ENCODE measurements at places on chromosomes 16 and 17.

DNA sequence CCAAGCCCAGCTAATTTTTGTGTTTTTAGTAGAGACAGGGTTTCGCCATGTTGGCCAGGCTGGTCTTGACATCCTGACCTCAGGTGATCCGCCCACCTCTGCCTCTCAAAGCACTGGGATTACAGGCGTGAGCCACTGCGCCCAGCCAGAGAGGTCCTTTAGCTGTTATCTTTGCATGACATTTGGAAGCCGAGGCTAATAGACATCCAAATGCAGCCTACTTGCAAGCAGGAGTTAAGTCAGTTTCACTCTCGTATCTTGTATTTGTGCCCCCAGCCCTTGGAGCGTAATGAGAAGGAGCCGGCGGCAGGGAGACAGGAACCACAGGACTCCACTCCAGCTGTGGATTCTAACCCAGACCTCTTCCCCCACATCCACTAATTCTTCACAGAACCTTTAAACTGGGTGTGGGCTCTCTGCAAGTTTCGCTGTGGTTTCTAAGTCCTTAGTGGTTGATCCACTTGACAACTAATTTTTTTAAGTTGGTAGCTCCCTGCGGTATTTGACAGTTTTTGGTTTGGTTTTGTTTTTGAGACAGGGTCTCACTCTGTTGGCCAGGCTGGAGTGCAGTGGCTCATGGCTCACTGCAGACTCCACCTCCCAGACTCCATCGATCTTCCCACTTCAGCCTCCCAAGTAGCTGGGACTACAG is 3.1 kb upstream of the CYTH1 start:
- DNase-seq: no peak

DNA sequence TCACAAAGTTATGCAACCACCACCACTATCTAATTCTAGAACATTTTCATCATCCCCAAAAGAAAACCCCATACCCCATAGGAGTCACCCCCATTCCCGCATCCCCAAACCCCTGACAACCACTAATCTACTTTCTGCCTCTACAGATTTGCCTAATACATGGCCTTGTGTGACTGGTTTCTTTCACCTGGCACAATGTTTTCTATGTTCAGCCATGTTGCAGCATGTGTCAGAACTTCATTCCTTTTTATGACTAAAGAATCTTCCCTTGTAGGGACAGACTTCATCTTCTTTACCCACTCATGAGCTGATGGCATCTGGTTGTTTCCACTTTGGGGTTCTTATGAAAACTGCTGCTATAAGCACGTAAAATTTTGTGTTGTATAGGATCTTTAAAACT is 34.6 kb downstream of the CYTH1 start:
- no peak for DNase-seq

DNA sequence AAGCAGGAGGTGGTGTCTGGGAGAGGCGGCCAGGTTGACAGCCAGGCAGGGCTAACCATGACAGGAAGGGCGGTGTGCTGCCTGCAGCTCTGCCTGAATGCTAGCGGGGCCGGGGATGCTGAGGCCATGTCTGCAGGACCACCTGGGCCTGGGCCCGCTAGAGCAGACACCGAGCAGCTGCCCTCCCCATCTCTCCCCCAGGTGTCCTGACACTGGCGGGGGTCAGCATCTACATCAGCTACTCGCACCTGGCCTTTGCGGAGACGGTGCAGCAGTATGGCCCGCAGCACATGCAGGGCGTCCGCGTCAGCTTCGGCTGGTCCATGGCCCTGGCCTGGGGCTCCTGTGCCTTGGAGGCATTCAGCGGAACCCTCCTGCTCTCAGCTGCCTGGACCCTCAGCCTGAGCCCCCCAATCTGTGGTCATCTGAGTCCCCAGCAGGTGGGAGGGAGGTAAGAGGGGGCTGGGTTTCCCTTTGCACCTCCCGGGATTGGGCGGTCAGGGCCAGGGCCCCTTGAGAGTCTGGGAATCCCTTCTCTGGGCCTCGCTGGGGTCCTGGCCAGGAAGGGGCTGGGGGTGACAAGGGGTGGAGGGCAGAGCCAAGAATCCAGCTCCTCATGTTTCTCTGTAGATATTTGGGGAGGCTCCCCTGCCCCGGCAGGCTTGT is 7.5 kb downstream of the TMEM235 start:
- DNase-seq: no peak

GRCh38 chr17:77354670-77355455 is 214.1 kb downstream of the SEC14L1 start:
- no peak for DNase-seq

GRCh38 chr17:2312736-2313135 is 9.0 kb downstream of the SRR start:
- no peak for DNase-seq

DNA sequence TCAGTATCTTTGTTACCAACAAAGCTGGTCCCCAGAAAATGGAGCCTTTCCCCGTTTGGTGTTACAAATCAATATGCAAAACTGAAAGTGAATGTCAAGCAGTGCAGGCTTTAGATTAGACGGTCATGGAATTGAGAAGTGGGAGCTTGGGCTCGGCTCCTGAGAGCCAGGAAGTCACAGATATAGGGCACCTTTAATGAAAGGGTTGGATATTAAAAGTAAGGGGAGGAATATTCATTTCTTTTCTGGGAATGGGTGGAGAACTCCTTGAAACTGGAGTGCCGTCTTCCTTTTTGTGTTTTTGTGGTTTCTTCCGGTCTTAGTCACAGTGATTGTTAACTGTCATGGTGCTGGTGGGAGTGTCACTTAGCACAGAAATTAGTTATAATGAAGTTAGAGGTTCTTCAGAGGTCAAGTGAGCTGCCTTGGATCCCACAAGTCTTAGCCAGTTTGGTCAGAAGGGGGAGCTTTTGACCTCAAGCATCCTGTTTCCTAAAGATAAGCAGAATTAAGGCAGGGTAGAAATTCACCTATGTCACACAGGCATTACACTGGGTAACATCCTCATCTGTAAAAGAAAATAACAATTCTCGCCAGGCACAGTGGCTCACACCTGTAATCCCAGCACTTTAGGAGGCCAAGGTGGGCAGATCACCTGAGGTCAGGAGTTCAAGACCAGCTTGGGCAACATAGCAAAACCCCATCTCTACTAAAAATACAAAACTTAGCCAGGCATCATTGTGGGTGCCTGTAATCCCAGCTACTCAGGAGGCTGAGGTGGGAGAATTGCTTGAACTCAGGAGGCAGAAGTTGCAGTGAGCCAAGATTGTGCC is 9.6 kb upstream of the EIF1 start:
- peak; percentile 87 for DNase-seq

- DNase-seq: no peak
These were observed 10.7 kb downstream of the UBE2I start for GRCh38 chr16:1320097-1320496.

GRCh38 chr17:31492880-31493655 is 101.6 kb downstream of the RAB11FIP4 start:
- peak; percentile 60 for DNase-seq

DNA sequence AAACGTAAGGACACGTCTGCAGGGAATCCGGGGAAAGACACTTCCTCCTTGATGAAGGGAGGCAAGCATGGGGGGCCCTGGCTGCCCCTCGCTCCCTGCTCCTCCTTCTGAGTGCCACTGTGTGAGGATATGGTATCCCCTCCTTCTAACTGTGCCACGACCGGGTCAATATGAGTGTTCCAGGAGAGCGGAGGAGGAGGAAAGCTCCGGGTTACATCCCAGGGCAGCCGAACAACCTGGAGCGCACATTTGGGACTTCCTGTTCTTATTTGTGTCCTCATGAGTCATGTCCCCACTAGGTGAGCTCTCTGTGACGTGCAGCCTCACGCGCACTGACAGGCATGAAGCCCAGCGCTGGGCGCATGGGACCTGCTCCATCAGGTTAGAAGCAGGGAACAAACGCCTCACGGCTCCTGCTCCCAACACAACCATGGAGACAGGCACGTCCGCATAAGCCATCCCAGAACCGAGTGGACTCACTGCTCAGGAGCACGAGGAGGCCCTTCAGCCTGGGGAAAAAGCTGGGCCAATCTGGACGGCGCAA is 92.9 kb upstream of the DNAH17 start:
- no peak for DNase-seq

GRCh38 chr16:15536843-15537242 is 102.5 kb downstream of the BMERB1 start:
- no peak for DNase-seq

- no peak for DNase-seq
These were observed 191.8 kb downstream of the PRKCA start for GRCh38 chr17:66494023-66494803.

DNA sequence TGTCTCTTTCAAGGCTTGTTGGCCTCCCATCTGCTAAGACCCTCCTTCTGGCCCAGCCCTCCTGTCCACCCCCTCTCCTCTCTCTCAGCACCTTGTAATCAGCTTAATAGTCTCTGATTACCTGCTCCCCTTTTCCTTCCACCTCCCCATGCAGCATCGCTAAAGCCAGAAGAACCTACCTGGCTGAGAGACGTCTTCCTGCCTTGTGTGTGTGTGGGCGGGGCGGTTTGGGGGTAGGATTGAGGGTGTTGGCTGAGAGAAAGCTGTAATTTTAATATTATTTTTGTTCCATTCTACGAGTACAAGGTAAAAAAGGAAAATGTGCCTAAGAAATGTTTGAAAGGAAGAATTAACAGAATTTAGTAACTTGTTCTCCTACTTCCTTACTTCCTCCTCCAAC is 3.4 kb downstream of the DNAH9 start:
- no peak for DNase-seq

DNA sequence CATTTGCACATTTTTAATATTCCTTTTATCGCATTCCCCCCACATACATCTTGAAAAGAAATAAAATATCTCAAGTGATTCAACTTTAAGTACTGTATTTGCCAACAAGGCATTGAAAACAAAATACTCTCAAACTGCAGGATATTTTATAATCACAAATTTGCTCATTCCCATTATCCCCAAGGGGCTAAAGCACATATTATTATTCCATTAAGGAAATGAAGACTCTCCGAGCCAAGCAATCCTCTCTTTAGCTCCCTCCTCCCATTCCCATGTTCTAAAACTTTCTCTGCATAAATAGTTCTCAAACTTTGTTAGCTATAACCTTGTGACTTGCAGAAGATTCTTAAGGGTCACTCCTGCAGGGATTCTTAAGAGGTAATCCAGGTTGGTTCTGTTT is 436.8 kb downstream of the KCNJ2 start:
- DNase-seq: no peak

GRCh38 chr17:77634710-77635109 is 323.8 kb upstream of the TNRC6C start:
- no peak for DNase-seq

DNA sequence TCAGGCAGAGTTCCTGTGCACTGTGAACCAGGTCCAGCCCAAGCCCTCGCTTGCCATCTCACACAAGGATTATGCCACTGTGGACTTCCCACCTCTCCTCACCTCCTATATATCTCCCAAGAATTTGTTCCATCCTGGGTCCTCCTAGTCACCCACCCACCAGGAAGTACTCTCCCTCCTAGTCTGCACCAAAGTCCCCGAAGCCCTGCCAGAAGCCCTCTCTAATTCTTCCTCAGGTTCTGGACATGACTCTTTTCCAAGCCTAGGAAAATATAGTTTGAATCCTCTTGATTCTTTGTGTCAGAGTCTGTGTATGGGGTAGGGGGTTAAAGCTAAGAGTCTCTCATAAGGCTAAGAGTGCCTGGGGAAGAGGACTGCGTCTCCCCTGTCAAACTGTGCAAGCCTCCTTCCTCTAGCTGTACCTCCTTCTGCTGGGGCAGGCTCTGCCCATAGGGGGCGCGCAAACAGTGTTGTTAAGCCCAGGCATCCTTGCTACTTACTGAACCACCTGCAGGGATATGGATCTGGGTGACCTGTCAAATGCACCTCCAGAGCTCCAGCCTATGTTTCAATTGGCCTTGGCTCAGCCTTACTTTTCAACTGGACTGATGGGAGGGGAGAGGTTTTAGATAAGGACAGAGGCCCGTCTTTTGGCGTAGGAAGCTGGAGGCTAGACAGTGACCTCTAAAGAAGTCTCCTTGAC is 16.6 kb upstream of the DLX4 start:
- peak; percentile 80 for DNase-seq
